ENCODE measurements at places on chromosomes 12 and 14. TPM values are rescaled to one million over a fixed set of nuclear protein-coding genes. Genes with fewer than 3 reads are reported as not detected.
A peak's percentile ranks its signal among the peaks of the same experiment; 100 is the strongest.

The SLC10A1 gene
- total RNA-seq: not detected

The TSPAN9 gene
- 56.6 TPM for total RNA-seq

GRCh38 chr12:68378872-68379606, 46.9 kb upstream of the MDM1 start:
- H3K27ac ChIP-seq: peak overlapping the region; percentile 52
- peak; percentile 94 for DNase-seq
- no peak overlapping the region for H3K4me3 ChIP-seq

- no peak for DNase-seq
- no peaks in the 10 kb centered on the region for H3K27me3 ChIP-seq
- no peak overlapping the region for H3K27ac ChIP-seq
- H3K4me1 ChIP-seq: peaks cover 17% of the 10 kb centered on the region
- H3K4me3 ChIP-seq: no peak overlapping the region
Measured at GRCh38 chr14:76015191-76015590, 29.6 kb downstream of the IFT43 start.

DNA sequence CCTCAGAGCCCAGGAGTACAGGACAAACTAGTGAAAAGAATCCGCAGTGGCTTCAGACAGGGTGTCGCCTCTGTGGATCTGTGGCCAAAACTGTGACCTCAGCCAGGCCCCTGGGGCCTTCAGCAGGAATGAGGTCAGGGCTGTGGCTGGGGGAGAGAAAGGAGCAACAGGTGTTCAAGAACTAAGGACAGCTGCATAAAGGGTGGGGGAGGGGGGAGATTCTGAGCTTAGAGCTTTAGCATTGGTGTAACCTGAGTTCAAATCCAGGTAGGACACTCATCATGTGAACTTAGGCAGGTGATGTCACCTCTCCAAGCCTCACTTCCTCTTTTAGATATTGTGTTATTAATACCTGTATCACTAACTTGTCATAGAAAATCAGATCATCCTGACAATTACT, 40.9 kb upstream of the CORO1C start:
- peaks cover 62% of the 10 kb centered on the region for H3K4me1 ChIP-seq
- peaks cover 2% of the 10 kb centered on the region for H3K27me3 ChIP-seq
- DNase-seq: peak; percentile 78
- H3K4me3 ChIP-seq: no peak overlapping the region
- H3K36me3 ChIP-seq: no peaks in the 10 kb centered on the region
